ENCODE measurements at places on chromosomes 1 and 21.

DNA sequence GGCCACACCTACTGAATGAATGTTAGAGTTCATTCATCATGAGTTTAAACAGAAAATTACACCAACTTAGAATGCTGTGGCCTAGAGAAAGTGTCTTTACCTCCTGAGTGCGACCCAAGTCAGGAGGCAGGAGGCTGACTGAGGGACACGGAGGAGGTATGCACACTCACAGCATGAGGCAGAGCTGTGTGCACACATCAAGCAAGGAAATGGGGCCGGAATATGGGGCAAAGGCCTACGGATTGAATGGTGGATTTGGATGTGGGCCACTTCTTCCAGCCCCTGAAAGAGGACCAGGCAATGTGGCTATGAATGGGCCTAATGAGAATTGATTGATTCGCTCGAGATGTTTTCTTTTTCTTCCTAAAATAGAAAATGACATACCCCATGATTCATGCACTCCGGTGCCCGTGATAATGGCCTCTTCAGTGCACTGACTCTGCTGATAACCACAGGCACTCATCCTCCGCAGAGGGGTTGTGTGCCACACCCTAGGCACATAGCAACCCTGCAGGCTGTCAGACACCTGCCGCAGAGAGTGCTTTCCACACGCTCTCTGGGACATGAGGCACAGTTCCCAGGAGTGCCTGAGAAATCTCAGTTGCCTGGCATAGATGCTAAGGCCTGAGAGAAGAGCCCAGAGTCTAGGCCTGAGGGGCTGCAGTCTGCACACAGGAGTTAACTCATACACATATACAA, 155.5 kb downstream of the GLUL start:
- DNase-seq, result no peak

DNA sequence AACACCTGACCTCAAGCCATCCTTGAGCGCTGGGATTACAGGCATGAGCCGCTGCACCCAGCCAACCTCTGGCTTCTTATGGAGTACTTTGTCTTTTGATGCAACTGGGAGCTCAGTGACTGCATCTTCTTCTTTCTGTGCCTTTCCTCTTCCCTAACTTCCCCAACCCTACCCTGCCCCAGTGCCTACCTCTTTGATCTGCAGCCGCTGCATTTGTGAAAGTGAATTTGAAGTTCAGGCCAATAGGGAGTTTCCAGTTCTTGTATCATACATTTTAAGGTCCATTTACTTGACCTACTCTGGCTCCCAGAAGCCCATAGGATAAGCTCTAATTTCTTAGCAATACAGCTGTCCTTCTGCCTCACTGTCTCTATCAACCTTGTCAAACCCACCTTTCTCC, 52.2 kb downstream of the KCNC4 start:
- DNase-seq, result no peak

- DNase-seq, result no peak
Measured at GRCh38 chr1:115648717-115649691, 7.2 kb downstream of the VANGL1 start.

DNA sequence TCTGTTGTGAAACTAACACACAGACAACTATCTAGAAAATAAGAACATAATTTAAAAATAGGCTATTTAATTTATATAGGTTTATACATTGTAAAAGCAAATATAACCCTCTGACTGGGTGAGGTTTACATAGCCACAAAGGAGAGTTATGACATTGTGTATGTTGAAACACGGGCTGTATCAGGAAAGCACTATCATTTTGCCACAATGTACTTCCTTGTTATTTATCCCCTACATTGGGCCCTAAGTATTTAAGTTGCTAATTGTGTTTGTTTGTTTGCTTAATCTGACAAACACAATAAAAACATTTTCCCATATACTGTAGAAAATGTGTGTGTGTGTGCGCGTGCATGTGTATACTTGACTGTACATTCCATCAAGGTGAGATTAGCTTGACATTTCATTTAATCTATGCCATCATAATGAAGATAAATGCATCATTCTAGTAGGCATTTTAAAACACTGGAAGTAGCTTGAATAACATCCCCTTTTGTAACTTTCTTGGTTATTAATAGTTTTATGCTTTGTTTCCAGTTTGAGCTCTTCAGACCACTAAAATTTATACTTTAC, 72.1 kb downstream of the RGS13 start:
- no peak for DNase-seq

DNA sequence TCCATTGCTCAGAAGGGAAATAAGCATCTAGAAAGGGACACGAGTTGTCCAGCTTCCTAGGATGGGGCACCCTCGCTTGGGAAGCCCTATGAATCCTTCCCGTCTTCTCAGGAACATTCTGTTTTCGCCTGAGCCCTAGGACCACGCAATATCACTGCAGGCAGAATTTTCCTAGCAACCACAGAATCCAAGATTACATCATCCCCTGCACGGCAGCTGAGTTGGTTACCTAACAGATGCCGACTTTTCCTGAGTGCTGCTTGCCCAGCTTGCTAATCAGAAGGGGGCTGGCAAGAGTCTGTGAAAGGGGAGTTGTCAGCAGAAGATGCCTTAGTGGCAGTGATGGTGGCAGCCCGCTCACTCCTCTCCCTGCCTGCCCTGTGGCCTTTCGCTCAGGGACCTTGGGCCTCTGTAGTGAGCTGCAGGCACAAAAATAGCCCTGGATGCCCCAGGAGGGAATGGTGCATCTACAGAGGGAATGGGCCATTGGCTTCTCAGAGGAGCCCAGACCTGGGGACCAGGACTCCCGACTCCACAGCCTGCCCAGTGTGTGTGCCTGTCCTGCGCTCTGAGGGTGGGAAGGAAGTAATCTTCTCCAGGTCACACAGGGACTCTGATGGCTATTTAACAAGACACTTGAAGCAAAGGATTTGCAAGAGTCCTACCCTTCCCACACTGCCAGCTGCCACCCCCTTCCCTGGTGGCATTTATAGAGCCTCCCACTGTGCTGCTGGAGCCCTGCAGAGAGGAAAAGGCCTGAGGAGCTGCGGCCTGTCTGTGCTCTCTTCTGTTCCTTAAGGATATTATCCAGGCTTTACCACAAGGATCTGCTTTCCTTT, 28.9 kb upstream of the CLSTN1 start:
- DNase-seq, result no peak

- no peak for DNase-seq
Measured at GRCh38 chr1:30329263-30329753, 394.1 kb downstream of the MATN1 start.

GRCh38 chr1:222892137-222892769, 77.4 kb downstream of the DISP1 start:
- no peak for DNase-seq

- DNase-seq, result no peak
Measured at GRCh38 chr1:19315378-19316198, 3.5 kb downstream of the SLC66A1 start.

- peak; percentile 23 for DNase-seq
Measured at GRCh38 chr1:112515311-112516009, 6.7 kb downstream of the WNT2B start.

DNA sequence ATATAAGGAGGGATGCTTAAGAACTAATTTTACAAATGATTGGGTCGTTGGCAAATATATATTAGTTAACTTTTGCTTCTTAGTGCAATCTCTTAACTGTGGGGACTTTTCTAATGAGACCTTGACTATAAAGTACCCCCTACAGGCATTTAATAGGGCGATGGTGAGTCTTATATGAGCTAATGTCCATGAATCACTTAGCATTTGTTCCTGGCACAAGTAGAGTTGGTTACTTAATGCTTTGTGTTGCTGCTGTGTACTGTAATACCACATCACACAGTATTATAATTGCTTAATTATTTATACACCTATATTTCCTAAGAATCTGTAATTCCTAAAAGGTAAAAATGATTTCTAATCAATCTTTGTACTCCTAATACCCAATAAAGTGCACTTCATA, 25.3 kb upstream of the TMCO1 start:
- no peak for DNase-seq

DNA sequence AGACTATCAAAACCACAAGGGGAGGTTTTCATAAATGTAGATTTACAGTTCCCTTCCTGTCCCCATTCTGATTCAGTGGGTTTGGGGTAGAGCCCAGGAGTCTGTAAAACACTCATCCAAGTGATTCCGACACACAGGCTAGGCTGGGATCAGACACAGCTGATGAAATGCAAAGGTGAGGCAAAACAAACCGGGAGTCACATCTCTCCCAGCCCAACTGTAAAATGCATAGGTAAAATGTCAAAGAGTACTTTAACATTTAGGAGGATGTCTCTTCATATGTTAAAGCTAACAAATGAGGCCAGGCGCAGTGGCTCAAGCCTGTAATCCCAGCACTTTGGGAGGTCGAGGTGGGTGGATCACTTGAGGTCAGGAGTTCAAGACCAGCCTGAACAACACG, 45.0 kb downstream of the ZNF281 start:
- no peak for DNase-seq

- DNase-seq, result no peak
Measured at GRCh38 chr1:114043054-114043453, 63.8 kb downstream of the OLFML3 start.

- DNase-seq, result no peak
Measured at GRCh38 chr1:110259770-110260169, 49.7 kb downstream of the KCNC4 start.

DNA sequence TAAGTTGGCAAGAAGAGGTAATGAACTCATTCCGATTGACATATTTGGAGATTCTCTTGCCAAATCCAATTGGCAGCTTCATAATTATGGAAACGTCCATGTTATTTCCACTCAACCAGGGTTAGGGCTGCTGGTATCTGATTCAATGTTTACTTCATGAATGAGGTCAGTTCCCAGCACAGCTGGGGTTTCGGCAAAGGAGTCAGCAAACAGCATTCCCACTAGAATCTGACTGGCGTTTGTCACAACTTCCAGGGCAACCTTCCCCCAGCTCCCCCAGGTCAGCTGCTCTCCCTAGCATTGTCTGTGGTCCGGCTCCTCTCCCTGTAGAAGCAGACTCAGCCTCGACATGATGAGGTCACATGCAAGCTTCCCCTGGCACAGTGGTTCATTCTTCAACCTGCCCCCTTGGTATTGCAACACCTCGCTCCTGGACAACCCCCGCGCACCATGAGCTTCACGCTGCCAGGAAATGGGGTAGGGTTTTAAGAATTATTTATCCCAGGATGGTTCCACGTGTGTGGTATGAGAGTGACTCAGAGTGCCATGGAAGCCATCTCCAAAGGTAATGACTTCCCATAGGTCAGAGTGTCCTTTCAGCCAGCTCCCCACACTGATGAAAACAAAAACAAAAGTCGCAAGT, 100.7 kb upstream of the SLC25A33 start:
- no peak for DNase-seq

GRCh38 chr1:155976913-155977689, 1.2 kb downstream of the ARHGEF2 start:
- no peak for DNase-seq

GRCh38 chr1:175089136-175089718, 21.6 kb downstream of the TNN start:
- no peak for DNase-seq

DNA sequence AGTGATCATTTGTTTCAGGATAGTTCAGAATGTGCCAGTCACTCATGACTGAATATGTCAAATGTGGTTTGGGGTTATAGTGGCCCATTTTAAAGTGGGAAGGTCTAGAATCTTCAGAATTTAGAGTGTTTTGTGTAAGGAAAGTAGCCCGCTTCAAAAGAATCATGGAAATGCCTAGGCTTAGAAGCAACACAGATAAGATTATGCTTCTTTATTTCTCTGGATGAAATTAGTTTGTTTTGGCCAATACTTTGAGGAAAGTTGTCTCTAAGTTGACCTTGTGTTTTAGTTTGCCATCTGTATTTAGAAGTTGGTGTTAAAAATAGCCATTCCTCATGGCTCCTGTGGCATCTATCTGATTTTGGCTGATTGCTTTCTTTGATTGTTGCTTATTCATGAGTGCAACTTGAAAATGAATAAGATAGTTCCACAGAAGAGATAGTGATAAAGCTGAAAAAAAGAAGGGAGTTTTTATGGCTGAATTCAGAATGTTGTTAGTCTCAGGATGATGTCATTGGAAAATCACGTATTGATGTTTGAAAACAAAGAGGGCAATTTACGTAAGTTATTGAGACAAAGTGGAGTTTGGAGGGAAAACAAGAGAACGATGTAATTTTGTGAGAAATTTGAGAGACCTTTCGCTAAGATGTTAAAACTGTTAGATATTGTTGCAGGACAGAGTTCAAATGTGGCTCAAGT, 71.9 kb downstream of the PLA2G4A start:
- DNase-seq, result no peak

DNA sequence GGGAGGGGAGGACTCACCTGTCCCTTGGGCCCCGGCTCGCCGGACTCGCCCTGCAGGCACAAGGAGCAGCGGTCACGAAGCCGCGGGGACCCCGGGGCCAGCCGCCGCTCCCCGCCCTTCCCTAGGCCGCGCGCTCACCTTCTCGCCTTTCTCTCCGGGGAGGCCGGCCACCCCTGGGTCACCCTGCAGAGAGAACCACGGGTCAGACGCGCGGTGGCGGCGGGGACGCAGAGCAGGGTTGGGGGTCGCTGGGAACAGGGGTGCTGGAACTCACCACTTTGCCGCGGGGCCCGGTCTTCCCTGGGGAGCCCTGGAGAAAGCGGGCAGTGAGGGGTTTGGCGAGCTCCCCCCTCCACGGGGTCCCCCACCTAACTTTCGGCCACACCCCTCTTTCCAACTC, 13.3 kb downstream of the COL9A2 start:
- DNase-seq, result no peak

DNA sequence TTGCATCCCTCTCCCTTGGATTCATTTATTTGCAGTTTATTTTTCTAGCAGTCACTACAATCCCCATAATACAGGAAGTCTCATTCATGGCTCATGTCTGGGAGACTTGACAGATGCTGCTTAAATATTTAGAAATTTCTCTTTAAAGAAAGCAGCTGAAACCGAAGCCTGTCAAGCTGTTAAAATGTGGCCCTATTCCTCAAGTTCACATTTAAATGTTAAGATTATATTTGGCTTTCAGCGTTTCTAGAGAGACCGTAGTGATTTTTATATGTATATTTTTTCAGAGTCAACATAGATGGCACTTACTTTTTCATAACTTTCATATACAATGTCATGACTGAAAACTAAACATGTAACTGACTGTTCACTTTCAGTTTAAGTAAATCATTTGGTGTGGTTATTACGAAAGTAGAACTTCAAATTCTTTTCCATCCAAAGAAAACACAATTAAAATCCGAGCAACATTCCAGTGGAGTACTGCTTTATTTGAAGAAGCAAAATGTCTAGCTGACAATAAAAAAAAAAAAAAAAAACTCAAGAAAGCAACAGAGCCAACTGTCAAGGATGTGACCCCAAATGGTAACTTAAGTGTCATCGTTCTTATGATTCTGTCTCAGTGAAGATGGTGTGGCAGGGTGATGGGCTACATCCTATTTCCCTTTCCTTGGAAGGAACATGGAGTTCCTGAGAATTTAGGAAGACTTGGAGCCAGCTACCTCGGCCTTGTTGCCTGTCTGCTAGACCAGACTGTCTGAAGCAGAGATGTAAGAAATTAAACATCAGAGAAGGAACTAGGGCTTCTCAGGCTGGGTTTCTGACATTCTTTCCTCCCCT, 37.8 kb downstream of the MIS18A start:
- no peak for DNase-seq

- no peak for DNase-seq
Measured at GRCh38 chr1:27342391-27342777, 562 bp downstream of the SYTL1 start.

All from neural crest cell (in vitro differentiated cells).